Bone marrow (tissue), 2 donors: ENCODE measurements at places on chromosomes 11 and 22.

GRCh38 chr11:70603114-70603755 is 204.9 kb downstream of the CTTN start:
- no peak for DNase-seq

DNA sequence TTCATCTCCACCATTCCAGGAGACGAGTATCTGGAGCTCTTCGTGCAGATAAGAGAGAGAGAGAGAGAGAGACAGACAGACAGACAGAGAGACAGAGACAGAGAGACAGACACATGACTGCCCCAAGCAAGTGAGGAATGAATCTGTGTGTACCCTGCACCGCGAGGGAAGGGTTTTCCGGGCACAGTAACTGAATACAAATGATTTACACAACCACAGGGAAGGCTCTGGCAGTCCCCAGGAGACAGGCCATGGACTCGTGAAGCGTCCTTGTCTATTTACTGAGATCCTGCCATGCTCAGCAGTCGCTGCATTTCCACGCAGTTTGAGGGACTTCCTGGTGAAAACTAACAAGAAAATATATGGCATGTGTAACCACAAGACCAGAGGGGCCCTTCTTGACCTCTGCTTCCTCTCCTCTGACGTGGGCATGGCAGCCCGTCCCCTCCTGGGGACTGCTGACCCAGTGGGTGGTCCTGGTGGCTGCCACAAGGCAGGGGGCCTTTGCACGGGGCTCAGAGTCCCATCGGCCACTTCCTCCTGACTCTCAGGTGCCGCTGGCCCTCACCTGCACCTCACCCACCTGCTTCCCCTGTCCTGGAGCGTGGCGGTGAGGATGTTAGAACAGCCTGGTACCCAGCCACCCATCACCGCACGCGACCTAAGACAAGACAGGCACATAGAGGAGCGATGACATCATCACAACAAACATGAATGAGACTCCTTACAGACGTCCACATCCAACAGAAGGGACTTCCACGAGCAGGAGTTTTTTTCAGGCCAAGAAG is 75.9 kb downstream of the PHF21B start:
- DNase-seq, result no peak

GRCh38 chr11:7332451-7332850 is 80.7 kb downstream of the SYT9 start:
- DNase-seq, result no peak

- no peak for DNase-seq
These were observed 18.0 kb downstream of the CSNK2A3 start for GRCh38 chr11:11335043-11335442.

DNA sequence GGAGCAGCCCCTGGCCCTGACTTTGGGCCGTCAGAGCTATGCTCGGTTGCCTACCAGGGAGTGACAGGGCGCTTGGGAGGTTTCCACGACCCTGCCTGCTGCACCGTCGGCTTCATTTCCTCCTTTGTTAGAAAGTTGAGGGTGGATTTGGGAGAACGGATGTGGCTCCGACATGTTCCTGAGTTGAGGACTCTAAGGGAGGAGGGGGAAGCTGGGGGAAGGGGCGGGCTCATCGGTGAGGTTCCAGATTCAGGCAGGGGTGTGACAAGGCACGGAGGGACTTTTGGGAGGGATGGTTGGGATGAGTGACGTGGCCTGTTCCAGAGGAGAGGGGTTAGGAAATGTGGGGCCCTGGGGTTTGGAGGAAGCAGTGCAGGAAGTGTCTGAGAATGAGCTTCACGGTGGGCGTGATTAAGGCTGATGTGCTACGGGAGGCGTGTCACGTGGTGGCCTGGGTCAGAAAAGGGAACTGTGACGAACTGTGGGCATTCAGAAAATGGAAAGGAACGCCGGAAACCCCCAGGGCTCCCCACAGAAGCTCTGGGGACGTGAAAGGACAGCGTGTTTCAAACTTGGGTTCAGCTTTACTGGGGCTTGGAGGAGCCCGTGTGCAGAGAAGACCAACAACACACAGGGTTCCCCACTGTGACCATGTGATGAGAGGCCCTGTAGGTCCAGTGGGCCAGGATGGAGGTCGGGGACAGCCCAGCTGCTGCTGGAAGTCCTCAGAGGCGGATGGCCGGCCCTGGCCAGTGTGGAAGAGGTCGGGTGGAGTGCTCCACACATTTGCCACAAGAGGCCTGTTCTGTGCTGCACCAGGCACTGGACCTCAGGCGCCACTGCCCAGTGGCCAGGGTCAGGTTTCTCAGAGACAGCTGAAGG is 2.8 kb downstream of the PARVB start:
- peak; percentile 88 for DNase-seq

- DNase-seq, result no peak
These were observed 1.5 kb downstream of the RAB39A start for GRCh38 chr11:107929611-107930200.

- no peak for DNase-seq
These were observed 120.7 kb upstream of the TOP3B start for GRCh38 chr22:22103078-22103875.

DNA sequence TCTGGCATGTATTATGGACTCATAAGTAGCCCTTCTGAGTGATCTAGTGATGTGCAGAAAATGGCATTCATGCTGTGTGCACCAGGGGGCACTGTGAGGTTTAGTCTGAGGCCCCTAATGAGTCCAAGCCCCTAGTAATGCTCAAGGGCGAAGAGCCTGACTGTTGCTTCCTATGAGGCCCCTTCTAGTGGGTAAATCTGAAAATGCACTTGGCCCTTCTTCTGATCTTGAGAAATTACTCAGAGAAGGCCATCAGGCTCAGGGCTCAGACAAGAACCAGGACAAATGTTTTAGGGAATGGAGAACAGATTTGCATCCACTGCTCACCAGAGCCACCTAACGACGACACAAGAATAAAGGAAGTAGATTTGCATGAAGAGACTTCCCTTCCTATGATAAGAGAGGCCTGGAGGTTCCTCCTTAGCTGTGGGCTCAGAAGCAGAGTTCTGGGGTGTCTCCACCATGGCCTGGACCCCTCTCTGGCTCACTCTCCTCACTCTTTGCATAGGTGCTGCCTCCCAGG is 75.8 kb downstream of the GGTLC2 start:
- no peak for DNase-seq

DNA sequence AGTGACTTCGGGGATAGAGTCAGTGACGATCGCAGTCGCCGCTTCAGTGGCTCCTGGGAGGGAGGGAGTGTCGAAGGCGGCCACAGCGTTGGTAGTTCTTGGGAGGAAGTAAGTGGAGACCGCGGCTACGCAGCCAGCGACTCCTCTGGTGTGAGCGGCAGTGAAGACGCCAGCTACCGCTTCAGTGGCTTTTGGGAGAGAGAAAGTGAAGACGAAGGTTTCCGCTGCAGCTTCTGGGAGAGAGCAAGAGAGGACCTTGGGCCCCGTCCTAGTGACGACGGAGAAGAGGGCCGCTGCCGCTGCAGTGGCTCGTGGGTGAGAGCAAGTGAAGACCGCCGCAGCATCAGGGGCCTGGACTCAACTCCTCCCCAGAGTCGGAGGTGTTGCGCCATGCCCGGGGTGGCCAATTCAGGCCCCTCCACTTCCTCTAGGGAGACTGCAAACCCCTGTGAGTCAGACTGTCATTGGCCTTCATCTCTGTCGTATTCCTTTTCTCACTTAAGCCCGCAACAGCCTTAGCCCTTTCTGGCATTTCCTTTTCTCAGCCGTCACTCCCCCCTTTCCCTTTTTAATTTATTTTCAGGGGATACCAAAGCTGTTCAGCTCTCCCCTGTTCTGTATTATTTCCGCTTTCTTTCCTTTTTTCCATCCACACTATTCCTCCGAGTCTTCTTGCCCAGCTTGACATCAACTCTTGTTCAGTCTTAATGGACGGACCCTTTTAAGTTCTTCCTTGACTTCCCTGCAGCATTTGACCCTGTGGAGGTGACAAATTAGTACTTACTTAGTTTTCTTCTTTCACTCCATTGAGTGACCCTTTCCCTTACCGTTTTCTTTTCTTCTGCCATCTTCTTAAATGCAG is 1.0 kb downstream of the ANKRD42 start:
- DNase-seq, result peak; percentile 71

GRCh38 chr22:46514592-46515207 is 22.7 kb downstream of the CELSR1 start:
- no peak for DNase-seq

DNA sequence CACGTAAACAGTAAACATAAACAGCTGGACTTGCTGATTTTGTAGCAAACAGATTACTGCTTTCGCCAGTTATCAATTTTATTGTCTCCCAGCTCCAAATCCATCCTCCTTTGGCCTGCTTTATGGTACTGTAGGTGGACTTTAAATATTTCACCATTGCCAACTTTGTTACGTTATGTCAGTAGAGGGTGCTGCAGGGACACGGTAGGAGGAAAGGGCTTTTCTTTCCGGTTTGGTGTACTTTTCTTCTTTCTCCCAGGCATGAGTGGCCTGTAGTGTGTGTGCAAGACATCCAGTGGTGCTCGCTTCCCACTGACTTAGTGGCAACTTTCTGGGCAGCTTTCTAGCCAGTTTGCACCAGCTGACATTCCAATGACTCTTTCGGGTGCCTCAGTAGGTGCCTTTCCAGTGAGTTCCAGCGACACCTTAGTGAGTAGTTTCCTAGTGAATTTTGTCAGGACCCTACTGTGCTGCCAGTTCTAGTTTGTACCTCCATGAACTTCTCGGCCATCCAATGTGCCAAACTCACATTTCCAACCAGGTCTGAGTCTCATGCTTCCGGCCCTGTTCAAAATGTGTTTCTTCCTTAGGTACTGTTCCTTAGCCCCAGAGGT is 267.6 kb upstream of the TENM4 start:
- no peak for DNase-seq

DNA sequence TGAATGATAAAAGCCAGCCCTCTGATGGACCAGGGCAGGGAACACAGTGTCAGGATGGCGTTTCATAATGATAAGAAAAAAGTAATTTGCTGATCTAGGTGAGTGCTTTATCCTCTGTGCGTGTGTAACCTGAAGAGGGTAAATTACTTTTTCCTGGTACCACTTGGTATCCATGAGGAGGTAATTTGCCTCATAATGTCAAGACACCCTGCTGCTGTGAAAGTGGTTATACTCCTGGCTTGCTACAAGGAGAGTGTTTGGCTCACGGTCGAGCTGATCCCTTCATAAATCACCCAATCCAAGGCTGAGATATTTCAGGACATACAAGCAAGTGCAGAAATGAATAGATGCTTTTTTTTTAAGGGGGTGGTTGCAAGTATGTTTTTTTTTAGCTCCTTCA is 207.2 kb upstream of the PGR start:
- DNase-seq, result no peak

GRCh38 chr22:46612904-46613605 is 7.1 kb upstream of the GRAMD4 start:
- DNase-seq, result peak; percentile 35

- no peak for DNase-seq
These were observed 113.4 kb downstream of the MTNR1B start for GRCh38 chr11:93082900-93083299.

DNA sequence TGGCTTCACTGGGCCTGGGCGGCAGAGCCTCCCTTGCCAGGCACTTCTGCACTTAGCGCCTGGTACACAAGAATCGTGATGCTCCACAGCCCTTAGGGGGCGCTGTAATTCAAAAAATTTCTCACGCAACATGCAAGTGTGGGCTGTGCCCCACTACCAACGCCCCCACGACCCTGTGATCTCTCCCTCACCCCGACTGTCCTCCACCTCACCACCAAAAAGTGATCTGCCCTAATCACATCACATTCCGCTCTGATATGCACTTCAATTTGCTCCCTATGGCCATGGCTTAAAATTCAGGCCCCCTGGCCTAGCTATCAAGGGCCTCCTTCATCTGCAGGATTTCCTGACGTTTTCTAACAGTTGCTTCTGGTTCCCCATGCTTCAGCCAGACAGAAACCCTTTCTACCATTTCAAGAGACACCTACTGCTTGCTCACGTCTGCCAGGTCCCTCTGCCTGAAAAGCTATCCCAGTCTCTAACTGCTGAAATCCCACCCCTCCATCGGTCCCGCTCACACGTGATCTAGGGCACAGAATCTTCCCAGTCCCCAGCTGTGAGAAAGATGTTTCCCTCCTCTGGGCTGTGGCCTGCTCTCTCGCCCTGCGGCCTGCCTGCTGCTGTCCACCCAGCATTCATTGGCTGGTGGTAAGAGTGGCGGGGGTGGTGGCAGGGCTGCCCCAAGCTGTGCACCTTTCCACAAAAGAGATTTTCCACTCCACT is 27.9 kb upstream of the LRRC32 start:
- no peak for DNase-seq

- DNase-seq, result no peak
These were observed at the start of gene SH3BP1 for GRCh38 chr22:37639070-37639760. SH3BP1 (plus strand) TSS chr22:37639669; CDS start chr22:37639788, 119 bp downstream.

DNA sequence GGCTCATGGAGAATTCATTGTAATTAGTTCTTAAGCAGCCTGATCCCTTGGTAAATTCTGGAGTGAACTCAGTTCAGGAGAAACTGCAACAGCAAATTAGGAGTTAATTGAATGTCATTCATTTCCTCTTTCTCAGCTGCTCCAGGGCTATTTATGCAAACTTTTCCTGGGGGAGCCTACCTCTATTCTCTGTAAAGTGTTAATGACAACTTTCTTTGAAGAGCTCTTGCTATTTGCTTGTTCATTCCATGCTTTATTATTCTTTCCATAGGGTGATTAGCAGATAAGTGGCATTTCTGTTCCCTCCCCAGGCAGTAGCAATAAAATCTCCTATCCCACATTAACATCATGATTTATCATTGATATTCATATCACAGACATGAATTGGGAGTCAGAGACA is 267.6 kb upstream of the DDI1 start:
- DNase-seq, result no peak

DNA sequence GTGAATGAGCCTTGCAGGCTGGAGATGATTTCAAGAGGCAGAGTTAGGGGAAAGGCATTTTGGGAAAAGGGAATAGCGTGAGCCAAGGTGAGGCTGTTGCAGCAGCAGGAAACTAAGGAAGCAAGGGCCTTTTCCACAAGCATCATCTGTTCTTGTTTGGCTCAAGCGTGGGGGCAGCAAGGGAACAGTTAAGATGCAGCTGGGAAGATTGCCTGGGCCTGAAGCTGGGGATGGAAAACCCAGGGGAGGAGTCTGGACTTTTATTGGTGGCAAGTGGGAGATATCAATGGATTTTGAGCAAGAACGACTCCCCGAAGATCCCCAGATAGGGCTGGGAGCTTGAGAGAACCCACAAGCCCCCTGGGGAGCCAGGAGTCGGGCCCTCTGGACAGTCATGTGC is 27.3 kb upstream of the PICK1 start:
- DNase-seq, result no peak

DNA sequence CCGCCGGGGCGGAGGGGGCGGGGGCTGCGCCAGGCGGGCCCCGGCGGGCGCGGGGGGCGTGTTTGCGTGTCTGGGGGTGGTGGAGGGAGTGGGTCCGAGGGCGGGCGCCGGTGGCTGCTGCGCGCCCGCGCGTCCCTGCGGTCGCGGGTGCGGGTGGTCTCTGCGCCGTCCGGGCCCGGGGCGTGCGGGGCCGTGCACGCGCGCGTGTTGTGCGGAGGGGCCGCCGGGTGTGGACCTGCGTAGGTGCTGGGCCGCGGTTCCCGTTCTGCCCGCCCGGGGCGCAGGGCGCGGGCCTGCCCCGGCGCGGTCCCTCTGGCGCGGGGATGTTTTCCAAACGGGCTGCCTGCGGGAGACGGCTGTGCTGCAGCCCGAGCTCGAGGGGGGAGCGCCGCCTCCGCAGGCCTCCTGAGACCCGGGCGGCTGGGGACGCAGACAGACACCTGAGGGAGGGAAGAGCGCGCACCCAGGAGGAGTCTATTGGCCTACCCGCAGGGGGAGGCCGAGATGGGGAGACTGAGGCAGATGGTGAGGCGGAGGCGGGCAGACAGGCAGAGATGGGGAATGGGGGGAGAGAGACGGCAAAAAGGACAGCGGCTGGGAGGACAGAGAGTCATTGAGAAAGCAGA is 442 bp downstream of the PELI3 start:
- no peak for DNase-seq
